Right atrium auricular region (tissue), 2 donors: ENCODE measurements at places on chromosomes 12 and 14. TPM values are rescaled to one million over a fixed set of nuclear protein-coding genes. Genes with fewer than 3 reads are reported as not detected.

Gene EML5
- total RNA-seq, result 0.11 TPM

- no peak for DNase-seq
- peaks cover 49% of the 10 kb centered on the region for H3K36me3 ChIP-seq
- no peaks in the 10 kb centered on the region for H3K27me3 ChIP-seq
- peak overlapping the region; percentile 75 for H3K27ac ChIP-seq
- H3K4me1 ChIP-seq, result no peaks in the 10 kb centered on the region
- no peak overlapping the region for H3K4me3 ChIP-seq
Measured at GRCh38 chr12:109949089-109949488, 47.1 kb downstream of the GIT2 start.

GRCh38 chr12:123471374-123472068 is 13.6 kb downstream of the SNRNP35 start:
- no peak for DNase-seq
- H3K4me3 ChIP-seq, result no peak overlapping the region
- no peaks in the 10 kb centered on the region for H3K4me1 ChIP-seq
- H3K36me3 ChIP-seq, result peaks cover 37% of the 10 kb centered on the region

GRCh38 chr14:22471545-22472121 is 117.4 kb downstream of the DAD1 start:
- H3K27me3 ChIP-seq, result no peaks in the 10 kb centered on the region
- DNase-seq, result no peak
- H3K4me1 ChIP-seq, result peaks cover 40% of the 10 kb centered on the region
- no peaks in the 10 kb centered on the region for H3K36me3 ChIP-seq
- no peak overlapping the region for H3K4me3 ChIP-seq

DNA sequence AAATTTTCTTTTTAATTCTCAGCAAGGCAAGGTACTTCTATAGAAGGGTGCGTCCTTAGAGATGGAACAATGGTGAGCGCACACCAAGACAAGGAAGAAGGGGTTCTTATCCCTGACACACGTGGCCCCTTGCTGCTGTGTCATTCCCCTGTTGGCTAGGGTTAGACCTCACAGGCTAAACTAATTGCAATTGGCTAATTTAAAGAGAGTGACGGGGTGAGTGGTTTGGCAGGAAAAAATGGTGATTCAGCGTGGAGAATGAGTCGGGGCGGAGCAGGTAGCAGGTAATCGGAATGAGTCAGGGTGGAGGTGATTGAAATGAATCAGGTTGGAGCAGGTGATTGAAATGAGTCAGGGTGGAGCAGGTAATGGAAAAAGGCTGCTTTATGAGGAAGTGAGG is 36.3 kb upstream of the HECTD1 start:
- no peak overlapping the region for H3K27ac ChIP-seq
- H3K36me3 ChIP-seq, result no peaks in the 10 kb centered on the region
- no peak overlapping the region for H3K4me3 ChIP-seq
- H3K27me3 ChIP-seq, result no peaks in the 10 kb centered on the region

GRCh38 chr12:92912052-92912451 is 17.0 kb downstream of the EEA1 start:
- H3K27me3 ChIP-seq, result no peaks in the 10 kb centered on the region
- no peak overlapping the region for H3K4me3 ChIP-seq
- H3K4me1 ChIP-seq, result no peaks in the 10 kb centered on the region
- peaks cover 4% of the 10 kb centered on the region for H3K36me3 ChIP-seq

Gene PTPN21
- total RNA-seq, result 24.3 TPM

Gene ENDOU
- 2.1 TPM for total RNA-seq

Gene KCNA1
- total RNA-seq, result not detected

GRCh38 chr12:49776413-49776812 is 35.1 kb downstream of the TMBIM6 start:
- peak; percentile 87 for DNase-seq
- no peak overlapping the region for H3K27ac ChIP-seq
- no peak overlapping the region for H3K4me3 ChIP-seq
- H3K27me3 ChIP-seq, result no peaks in the 10 kb centered on the region
- H3K4me1 ChIP-seq, result no peaks in the 10 kb centered on the region

DNA sequence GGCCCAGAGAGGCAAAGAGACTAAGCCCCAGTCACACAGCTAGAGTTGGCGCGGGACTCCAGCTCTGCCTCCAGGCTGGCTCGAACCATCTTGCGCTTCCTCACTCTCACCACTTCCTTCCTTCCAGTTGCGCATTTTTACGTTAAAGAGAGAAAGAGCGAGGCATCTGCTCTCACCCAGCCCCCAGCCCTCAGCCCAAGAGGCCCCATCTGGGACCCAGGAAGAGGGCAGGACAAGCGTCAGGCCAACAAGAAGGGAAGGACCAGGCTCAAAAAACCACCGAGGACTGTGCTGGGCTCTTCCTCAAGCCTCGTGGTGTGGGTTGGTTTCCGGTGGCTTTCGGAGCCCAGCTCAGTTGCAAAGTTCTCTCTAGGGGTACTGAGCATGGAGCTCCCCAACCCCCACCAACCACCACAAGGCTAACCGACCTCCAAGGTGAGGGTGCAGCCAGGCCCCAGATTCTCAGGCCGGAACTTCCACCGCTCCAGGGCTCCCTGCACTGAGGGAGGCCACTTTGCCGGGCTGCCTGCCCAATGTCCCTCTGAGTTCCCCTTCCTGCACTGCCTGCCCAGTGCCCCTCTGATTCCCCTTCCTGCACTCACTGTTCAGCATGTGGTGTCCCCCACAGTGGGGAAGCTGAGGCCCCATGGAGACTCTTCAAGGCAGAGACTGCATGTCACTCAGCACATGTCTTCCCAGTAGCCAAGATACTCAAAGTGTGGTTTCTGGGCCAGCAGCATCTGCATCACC is 35.9 kb downstream of the TESC start:
- no peaks in the 10 kb centered on the region for H3K36me3 ChIP-seq
- H3K27ac ChIP-seq, result no peak overlapping the region
- H3K4me3 ChIP-seq, result no peak overlapping the region
- H3K27me3 ChIP-seq, result no peaks in the 10 kb centered on the region

GRCh38 chr12:45389426-45389825 is 173.5 kb downstream of the ANO6 start:
- no peak overlapping the region for H3K4me3 ChIP-seq
- peaks cover 45% of the 10 kb centered on the region for H3K36me3 ChIP-seq
- no peak overlapping the region for H3K27ac ChIP-seq
- H3K27me3 ChIP-seq, result no peaks in the 10 kb centered on the region

- H3K4me1 ChIP-seq, result peaks cover 65% of the 10 kb centered on the region
- H3K27ac ChIP-seq, result no peak overlapping the region
- no peaks in the 10 kb centered on the region for H3K36me3 ChIP-seq
- H3K4me3 ChIP-seq, result no peak overlapping the region
- DNase-seq, result no peak
- H3K27me3 ChIP-seq, result no peaks in the 10 kb centered on the region
Measured at GRCh38 chr12:47772094-47772660, 861 bp upstream of the SLC48A1 start.

DNA sequence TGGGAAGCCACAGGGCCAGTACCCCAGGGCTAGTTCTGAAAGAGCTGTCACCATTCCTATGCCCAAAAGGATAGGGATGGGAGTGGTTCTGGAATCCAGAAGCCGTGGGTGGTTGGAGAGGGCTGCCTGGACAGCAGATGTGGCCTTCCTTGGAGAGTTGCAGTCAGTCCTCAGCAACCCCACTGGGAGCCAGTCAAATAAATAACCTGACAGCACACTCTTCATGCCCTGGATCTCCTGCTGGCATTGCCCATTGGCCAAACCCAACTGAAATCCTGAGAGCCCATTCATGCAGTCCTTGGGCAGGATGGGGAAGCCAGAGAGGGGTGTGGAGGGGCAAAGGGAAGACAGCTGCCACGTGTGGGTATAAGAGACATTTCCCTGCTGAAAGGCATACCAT is 128.2 kb downstream of the PTPN11 start:
- H3K4me3 ChIP-seq, result no peak overlapping the region
- no peaks in the 10 kb centered on the region for H3K4me1 ChIP-seq
- no peak overlapping the region for H3K27ac ChIP-seq

Gene NFE2
- total RNA-seq, result 2.9 TPM

Gene GPD1
- 38.7 TPM for total RNA-seq

Gene GPR137C
- 0.98 TPM for total RNA-seq

GRCh38 chr12:75820071-75820470 is 211.5 kb downstream of the PHLDA1 start:
- no peak overlapping the region for H3K4me3 ChIP-seq
- peaks cover 9% of the 10 kb centered on the region for H3K4me1 ChIP-seq
- no peak for DNase-seq
- H3K27me3 ChIP-seq, result no peaks in the 10 kb centered on the region
- no peak overlapping the region for H3K27ac ChIP-seq
- no peaks in the 10 kb centered on the region for H3K36me3 ChIP-seq

GRCh38 chr12:104667139-104667538 is 210.4 kb downstream of the CHST11 start:
- no peak overlapping the region for H3K4me3 ChIP-seq
- no peaks in the 10 kb centered on the region for H3K27me3 ChIP-seq
- DNase-seq, result no peak
- H3K27ac ChIP-seq, result peak overlapping the region; percentile 90
- H3K4me1 ChIP-seq, result peaks cover 54% of the 10 kb centered on the region

GRCh38 chr14:23297096-23297495 is 5.6 kb downstream of the PPP1R3E start:
- H3K27ac ChIP-seq, result no peak overlapping the region
- no peaks in the 10 kb centered on the region for H3K36me3 ChIP-seq
- no peak overlapping the region for H3K4me3 ChIP-seq
- H3K4me1 ChIP-seq, result no peaks in the 10 kb centered on the region

DNA sequence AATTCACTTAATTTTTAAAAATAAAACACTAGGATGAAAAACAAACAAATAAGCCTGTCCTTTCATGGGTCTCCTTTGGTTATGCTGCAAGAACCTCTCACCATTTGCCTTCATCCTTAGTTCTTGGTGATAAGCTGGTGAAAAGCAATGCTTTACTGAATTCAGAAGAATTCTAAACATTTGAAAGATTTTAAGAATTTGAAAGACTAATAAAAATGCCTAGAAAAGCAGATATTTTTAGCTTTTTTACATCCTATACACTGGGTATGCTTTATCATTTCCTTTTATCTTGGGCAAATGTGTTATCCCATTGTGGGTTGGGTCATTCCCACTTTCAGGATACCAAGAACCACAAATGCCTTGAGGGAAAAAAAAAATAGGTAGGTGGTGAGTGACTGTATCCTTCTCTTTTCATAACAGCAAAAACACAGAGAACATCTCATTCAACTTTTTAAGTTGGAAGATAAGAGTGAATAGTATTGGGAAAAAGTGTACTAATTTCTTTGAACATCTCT is 197.1 kb upstream of the ABCD2 start:
- H3K36me3 ChIP-seq, result no peaks in the 10 kb centered on the region
- no peaks in the 10 kb centered on the region for H3K4me1 ChIP-seq
- H3K4me3 ChIP-seq, result no peak overlapping the region
- no peak overlapping the region for H3K27ac ChIP-seq
- no peaks in the 10 kb centered on the region for H3K27me3 ChIP-seq

DNA sequence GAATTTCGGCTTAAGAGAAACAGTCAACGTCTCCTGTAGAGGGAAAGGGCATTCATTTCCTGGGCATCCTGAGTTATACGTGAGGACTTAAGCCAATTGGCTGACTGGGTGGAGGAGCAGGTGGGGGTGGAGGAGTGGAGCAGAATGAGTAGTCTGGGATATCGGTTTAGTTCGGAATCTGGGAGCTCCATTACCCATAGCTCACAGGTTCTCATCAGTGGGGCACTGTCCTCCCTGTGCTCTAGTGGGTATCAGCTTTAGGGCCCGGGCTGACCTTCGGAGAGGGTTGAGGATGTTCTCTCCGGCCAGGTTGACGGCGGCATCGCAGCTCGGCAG is 704 bp downstream of the SDR39U1 start:
- H3K36me3 ChIP-seq, result peaks cover 43% of the 10 kb centered on the region
- H3K27me3 ChIP-seq, result no peaks in the 10 kb centered on the region
- peaks cover 41% of the 10 kb centered on the region for H3K4me1 ChIP-seq
- H3K4me3 ChIP-seq, result peak overlapping the region; percentile 71

DNA sequence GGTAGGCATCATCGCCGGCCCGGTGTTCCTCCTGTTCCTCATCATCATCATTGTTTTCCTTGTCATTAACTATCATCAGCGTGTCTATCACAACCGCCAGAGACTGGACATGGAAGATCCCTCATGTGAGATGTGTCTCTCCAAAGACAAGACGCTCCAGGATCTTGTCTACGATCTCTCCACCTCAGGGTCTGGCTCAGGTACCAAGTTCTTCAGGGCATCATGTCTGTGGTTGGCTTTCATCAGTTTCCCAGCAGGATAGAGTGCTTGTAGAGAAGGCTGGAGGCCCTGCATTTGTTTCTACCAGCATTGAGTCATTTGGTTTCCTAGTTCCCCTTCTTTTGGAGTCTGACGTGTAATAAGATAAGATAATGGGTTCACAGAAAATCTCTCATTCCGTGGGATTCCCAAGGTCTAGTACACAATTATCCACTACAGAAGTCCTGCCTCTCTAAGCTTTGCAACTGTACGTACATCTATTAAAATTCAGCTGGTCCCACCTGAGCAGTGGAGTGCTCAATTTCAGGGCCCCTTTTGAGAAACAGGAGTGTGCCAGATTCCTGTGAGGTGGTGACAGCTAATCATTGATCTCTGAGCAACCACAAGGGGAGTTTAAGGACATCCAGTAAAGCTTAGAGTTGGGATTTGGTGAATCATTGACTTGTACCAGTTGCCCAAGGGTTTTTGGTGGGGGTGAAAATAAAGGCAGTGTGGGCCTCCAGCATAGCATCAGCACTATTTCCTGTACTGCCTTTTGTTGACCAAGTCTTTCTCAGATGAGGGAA is 25.1 kb downstream of the ACVR1B start:
- no peak for DNase-seq
- H3K4me3 ChIP-seq, result no peak overlapping the region
- H3K27me3 ChIP-seq, result no peaks in the 10 kb centered on the region
- peaks cover 39% of the 10 kb centered on the region for H3K36me3 ChIP-seq

GRCh38 chr12:52568111-52568510 is 5.5 kb downstream of the KRT74 start:
- no peak for DNase-seq
- no peak overlapping the region for H3K27ac ChIP-seq
- H3K36me3 ChIP-seq, result no peaks in the 10 kb centered on the region
- H3K27me3 ChIP-seq, result no peaks in the 10 kb centered on the region
- H3K4me3 ChIP-seq, result no peak overlapping the region
- H3K4me1 ChIP-seq, result no peaks in the 10 kb centered on the region

DNA sequence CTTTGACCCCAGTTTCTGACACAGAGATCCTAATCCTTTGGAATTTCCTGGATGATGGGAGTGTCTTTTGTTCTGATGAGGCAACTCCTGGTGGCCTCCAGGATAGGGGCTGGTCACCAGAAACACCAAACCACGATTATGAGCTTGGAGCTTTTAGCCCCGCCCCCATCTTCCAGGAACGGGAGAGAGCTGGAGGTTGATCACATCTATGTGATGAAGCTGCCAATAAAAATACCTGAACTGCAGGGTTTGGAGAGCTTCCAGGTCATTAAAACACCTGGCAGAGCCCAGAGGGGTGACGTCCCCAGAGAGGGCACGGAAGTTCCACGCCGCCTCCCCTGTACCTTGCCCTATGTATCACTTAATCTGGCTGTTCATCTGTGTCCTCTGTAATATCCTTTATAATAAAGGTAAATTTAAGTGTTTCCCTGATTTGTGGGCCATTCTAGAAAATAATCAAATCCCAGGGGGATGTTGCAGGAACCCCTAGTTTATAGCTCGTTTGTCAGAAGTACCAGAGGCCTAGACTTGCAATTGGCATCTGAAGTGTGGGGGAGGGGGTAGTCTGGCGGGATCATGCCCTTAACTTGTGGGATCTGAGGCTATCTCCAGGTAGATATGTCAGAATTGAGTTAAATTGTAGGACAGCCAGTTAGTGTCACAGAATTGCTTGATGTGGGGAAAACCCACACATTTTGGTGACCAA is 21.2 kb downstream of the APPL2 start:
- H3K27ac ChIP-seq, result no peak overlapping the region
- H3K27me3 ChIP-seq, result no peaks in the 10 kb centered on the region
- no peak overlapping the region for H3K4me3 ChIP-seq
- no peak for DNase-seq
- H3K4me1 ChIP-seq, result no peaks in the 10 kb centered on the region

- no peaks in the 10 kb centered on the region for H3K36me3 ChIP-seq
- DNase-seq, result no peak
- H3K4me3 ChIP-seq, result no peak overlapping the region
Measured at GRCh38 chr12:3727877-3728632, 24.9 kb downstream of the CRACR2A start.

Gene SLC6A12
- total RNA-seq, result not detected
